ENCODE measurements at places on chromosomes 2 and 18.

GRCh38 chr2:38552259-38552658, 50.5 kb downstream of the HNRNPLL start:
- DNase-seq: no peak

GRCh38 chr2:1004398-1004797, 53.7 kb downstream of the SNTG2 start:
- DNase-seq: no peak

DNA sequence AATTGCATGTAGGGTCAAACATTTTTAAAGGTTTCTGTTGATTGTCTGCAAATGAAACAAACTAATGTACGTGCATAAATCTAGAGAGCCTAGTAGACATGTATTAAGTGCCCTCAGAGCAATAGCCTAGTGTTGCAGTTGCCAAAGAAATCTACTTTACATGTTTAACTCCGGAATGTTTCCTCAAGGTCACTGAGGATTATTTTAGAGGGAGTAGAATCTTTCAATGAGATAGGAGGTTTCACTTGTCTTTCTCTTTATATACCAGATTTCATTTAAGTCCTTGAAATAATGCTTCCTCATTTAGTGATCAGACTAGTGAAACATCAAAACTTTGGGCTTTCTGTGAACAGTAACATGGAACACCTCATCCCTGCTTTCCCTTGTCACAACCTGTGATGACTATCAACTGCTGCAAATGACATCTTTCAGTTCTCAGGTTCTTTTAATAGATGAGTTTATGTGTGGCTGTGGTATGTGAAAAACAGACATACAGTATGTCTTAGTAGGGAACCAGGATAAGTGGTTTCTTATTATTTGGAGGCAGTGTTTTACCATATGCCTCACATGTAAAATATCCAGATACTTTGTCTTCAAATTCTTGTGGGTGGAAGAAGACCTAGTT, 5.5 kb downstream of the UBE2E3 start:
- DNase-seq: no peak

DNA sequence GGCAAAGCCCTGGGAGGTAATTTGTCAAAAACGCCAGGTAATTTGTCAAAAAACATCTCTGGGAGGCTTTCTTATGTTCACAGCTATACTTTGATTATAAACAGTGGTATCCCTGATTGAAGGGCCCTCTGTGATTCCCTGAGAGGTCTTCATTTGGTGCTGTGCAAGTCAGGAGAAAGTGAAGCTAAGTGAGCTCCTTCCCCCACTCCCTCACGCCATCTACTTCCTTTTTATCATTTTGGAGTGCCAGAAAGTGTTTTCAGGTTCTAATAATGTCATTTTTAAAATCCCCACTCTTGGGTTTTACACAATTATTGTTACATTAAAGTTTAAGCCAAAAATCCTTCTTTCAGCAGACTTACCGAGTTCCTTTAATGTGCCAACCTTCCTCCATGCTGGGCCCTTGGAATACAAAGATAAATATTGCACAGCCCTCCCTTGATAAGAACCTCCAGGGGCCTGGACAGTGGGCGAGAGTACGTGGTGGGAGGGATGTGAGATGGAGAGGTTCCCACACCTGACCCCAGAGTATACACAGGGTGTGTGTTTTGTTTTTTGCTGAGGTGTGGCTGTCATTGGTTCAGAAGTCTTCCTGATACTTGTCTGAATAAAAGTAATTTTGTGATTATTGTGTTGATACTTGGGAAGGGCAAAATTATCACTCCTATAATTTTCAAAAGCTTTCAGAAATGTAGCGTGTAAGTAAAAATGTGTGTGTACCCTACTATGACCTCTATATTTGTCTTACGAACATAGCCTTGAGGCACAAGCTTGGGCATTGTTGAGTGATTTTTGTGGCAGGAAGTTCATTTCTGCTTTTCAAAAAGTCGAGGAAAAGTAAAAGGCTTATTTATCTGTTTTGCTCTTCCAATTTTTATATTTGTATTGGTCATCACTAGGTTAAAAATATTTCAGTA, 8.2 kb downstream of the MAPRE2 start:
- no peak for DNase-seq

DNA sequence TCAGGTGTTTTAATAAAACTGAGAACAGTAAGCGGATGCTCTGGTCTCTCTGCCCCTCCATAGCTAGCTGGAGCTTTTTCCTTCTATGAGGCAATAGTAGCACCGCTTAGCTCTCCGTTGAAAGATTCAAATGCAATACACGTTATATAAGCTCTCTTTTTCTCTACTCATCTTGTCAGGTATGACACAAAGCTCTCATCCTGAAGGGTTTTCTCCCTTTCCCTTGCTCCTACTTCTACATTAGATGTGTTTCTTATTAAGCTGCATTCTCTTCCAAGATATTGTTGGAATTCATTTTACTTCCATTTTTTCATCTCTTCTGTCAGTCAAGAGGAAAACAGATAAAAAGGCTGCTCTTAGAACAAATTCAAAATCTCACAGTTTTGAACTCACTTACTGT, 434.6 kb upstream of the DDX18 start:
- DNase-seq: no peak

GRCh38 chr2:167510071-167510759, 621.9 kb downstream of the XIRP2 start:
- DNase-seq: no peak

GRCh38 chr2:222255090-222255489, 43.7 kb downstream of the PAX3 start:
- no peak for DNase-seq

DNA sequence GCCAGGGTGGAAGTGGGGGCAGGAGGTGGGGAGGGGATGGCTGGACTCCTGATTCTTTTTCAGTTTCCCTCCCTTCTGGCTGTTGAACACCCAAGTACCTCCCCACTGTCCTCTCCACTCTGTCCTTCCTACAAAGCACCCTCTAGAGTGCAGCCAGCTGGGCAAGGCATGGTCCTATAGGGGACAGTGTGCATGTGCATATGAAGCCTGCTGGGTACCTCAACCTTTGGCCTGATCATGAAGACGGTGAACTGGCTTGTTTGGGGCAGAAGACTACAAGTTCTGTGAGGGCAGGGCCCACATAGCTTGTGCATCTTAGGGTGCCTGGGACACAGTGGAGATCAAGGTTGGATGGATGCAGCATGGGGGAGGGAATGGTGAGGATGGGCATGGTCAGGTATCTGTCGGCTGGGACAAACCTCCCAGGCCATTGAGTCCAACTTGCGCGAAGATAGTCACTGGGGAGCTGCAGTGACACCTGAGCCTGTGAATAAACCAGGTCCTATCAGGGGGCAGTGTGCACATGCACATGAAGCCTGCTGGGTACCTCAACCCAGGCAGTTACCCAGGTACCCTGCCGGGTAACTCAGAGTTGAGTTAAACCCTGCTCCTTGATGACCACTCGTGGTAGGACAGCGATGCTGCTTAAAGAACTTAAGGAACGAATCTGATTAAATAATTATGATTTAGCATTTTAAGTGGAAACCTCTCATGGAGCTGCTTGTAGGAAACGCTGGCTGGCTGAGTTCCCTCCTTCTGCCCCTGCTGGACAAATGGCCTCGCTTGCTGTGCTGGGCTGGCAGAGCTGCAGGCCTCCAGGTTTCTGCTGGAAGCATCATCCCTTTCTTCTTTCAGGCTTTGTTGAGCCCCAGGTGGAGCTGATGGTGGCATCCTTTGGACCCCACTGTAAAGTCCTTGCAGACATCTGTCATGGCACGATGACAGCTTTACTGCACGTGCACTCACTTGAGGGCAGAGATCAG, 84.0 kb downstream of the POLR1A start:
- DNase-seq: no peak

DNA sequence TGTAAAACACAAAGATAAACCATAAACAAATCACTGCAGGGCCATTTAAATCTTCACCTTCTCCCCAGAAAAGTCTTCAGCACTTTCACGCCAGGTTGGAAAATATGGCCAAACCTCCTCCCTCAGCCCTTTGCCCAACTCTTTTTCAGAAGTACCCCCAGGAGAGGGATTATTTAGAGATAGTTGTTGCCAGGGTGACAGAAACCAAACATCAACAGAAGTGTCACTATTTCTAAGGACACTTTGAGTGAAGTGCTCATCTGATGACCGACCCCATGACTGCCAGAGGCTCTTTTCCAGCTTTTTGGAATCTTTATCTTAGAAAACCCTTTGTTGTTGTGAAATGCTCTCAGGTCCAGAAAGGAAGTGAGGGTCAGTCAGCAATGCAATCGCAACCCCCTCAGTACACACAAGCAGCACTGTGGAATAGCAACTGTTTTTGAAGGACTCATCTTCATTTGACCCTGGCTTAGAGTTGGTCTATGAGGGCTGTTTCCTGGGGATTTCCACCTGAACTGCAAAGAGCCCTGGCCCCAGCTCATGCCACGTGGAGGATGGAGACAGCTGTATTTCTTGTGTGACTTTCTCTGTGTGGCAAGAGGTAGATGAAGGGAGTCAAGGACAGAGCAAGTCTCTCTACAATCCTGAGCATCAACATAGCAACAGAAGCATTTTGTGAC, 114.0 kb upstream of the STON1 start:
- no peak for DNase-seq

DNA sequence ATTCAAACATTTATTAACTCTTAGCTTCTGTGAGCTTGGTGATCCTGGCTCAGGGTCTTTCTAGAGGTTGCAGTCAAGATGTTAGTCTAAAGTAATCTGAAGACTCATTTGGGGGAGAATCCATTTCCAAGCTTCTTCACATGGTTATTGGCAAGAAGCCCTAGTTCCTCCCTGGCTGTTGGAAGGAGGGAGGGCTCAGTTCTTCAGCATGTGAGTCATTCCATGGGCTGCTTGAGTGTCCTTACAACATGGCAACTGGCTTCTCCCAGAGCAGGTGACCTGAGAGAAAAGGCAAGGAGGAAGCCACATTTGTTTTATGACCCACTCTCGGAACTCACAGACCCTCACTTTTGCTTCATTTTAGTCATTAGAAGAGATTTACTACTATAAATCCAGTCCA, 10.6 kb upstream of the C2orf74 start:
- no peak for DNase-seq

GRCh38 chr2:222180619-222181018, 118.2 kb downstream of the PAX3 start:
- DNase-seq: no peak

All from stimulated activated CD8-positive, alpha-beta memory T cell treated with anti-CD3 and anti-CD28 coated beads, Interleukin-12 subunit alpha, Interleukin-12 subunit beta, amount 100 ng/mL, for 1 hour (primary cell).